ENCODE measurements at places on chromosomes 11 and 22. TPM values are rescaled to one million over a fixed set of nuclear protein-coding genes. Genes with fewer than 3 reads are reported as not detected.
A peak's percentile ranks its signal among the peaks of the same experiment; 100 is the strongest.

Gene ELMOD1
- 1.2 TPM for total RNA-seq

Gene OR8G5
- not detected for total RNA-seq

Gene CYTH4
- total RNA-seq: not detected

Gene CCDC188
- not detected for total RNA-seq

Gene OR10A2
- not detected for total RNA-seq

Gene OR4D5
- not detected for total RNA-seq

Gene OR52I2
- not detected for total RNA-seq

Gene PGA5
- 0.12 TPM for total RNA-seq

GRCh38 chr11:65452806-65453490, 30.4 kb downstream of the NEAT1 start:
- no peak for DNase-seq

DNA sequence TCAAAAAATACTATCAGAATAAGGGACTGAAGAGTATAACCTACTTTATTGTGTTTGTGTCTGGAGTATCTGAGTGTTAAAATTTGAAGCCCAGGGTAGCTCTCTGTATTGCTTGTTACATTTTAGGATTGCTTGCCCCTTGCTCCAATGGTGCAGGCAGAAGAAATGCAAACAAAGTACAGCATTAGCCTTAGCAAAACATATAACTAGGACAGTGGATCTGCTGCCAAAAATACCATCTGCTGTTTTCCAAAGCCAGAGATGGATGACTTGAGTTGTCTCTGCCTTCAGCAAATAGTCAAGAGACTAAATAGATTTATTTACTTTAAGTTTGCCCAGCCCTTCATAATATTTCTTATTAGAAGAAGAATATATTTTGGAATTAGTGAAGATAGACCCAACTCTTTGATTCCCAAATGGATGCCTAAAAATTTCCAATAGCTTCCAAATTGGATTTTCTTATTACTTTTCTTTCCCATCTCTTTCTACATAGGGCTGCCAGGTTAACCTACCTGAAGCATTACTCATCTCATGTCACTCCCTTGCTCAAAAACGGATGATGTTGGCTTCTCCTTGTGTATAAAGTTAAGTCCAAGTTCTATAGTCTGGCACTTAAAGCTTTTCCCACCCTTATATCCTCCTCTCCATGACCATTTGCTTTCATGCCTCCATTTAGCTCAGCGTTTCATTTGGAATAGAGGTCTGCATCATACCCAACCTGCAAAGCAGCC, 66.3 kb downstream of the LDLRAD3 start:
- DNase-seq: no peak

DNA sequence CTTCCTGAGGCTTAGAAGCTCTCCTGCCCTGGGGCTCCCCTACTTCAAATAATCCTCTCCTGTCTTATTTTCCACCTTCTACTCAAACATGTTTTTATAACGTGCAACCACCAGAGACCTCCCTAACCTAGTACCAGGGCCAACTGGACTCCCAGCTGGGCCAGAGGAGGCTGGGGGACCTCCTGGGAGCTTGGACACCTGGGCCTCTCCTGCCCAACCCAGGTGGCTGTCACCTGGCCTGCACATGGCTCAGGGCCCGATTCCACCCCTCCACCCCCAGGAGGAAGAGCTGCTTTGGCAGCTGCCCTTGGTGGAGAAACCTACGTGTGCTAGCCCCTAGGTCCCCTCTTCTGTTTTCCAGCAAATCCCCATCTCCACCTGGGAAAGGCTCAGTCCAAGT, 105.2 kb downstream of the ABTB2 start:
- no peak for DNase-seq

- no peak for DNase-seq
Measured at GRCh38 chr22:48153726-48154125, 1391.3 kb downstream of the TBC1D22A start.

DNA sequence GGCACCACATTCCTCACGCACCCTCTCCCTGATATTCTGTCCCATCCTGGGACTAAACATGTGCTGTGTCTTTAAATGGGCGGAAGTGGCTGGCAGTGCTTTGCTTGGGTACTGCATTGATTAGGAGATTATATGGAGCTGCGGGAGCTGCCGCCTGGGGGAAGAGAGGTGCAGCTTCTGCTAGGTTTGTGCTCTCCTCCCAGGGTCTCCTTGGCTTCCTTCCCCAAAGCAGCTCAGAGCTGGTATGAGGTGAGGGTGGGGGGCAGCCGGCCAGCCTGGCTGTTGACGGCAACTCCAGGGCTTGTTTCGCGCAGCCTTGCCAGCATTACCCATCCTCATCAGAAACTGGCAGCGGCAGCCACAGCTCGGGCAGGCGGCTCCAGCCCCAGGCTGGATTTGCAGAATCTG, 95.4 kb downstream of the GRAMD1B start:
- peak; percentile 30 for DNase-seq

DNA sequence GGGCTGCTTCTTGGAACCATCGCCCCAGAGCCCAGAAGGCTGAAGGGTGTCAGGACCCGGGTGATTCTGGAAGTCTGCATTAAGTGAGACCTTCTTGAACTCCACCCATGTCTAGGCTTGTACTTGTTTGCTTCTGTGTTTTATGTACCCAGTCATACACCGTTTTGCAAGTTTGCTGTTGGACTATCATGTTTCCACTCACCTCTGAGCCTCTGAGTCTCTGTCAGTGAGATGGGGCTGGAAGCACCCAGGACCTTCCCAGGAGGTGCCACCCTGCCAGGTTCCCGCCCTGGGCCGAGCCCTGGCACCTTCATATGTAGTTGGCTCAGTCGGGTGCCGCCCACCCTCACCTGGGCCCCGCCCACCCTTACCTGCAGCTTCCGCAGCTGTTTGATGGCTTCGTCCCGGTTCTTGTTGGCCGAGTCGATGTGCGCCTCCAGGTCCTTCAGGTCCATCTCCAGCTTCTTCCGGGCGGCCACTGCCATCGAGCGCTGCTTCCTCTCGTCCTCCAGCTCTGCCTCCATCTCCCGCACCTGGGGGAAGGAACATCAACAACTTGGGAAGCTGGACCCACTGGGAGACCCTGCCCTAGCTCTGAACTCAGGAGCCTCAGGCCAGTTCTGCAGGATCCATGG, 35.1 kb downstream of the APOL1 start:
- no peak for DNase-seq

- no peak for DNase-seq
Measured at GRCh38 chr11:45475173-45475572, 189.0 kb upstream of the SYT13 start.

- no peak for DNase-seq
Measured at GRCh38 chr11:76553554-76554476, 109.0 kb downstream of the EMSY start.

DNA sequence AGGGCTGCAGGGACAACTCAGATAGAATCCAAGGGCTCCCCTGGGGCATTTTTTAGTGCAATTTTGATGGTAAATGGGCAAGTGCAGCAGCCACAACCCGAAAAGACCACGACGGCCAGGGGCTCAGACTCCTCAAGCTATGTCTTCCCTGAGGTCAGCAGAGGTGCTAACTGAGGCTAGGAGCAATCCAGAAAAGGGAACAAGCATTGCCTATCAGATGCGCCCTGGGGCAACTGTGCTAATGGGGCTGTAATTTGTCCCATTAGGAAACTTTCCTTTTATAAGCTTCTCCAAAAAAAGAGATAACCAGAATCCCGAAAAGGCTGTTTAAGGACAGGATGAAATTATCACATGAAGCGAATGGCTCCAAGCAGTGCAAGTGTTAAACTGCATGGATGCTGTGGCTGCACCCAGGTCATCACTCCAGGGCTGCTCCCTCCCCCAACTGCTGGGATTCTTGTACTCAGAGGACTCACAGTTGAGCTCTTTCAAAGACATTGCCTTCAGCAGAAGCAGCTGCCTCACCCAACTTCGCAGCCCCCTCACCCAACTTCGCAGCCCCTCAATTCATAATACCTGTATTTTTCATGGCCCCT, 2.8 kb upstream of the CD3E start:
- DNase-seq: no peak

GRCh38 chr11:96254087-96254486, 88.9 kb downstream of the MAML2 start:
- DNase-seq: peak; percentile 22

DNA sequence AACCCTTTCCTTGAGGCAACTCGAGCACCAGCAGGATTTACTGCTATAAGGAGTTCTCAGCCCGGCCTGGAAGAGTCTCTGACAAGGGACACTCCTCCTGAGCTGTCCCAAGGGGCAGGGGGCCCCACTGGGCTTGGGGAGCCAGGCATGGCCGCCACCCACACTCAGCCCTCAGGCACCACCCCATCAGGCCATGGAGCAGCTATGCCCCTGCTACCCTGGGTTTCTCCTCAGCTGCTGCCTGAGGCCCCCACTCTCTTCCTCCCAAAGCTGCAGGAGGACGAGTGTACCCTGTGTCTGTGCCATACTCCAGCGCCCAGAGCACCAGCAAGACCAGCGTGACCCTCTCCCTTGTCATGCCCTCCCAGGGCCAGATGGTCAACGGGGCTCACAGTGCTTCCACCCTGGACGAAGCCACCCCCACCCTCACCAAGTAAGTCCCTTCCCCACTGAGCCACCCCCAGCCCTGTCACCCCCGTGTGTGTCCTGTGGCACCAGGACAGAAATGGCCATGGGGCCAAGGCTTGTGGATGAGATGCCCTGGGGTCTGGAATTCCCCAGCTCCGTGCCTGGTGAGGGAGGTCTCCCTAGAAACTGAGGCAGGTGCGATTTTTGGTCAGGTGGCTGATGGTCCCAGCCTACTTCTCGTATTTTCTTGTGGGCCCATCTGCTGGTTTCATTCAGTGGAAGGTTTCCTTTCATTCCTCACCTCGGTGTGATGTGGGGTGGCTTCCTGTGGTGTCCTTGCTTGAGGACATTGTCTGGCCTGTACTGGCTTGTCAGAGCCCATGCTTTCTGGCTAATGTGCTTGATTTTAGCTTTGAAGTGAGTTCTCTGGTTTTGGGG, 28.4 kb downstream of the TAB1 start:
- no peak for DNase-seq

DNA sequence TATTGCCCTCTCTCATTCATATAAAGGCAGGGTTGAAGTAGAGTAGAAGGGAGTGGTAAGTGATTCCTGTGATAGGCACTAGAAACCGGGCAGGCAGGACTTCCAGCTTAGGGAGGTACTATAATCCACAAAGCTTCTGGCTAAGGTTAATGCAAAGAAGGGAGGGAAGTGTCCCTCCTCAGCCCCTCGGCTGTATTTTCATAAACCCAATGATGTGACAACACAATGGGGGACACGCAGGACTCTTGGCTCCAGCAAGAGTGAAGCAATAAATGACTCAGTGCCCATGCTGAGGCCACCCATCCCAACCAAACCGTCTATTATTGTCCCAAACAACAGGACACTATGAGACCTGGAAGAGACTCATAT, 90.7 kb downstream of the ETS1 start:
- DNase-seq: no peak

All from GM23338 (cell line).